ENCODE measurements at places on chromosomes 1 and 21. TPM values are rescaled to one million over a fixed set of nuclear protein-coding genes. Genes with fewer than 3 reads are reported as not detected.
A peak's percentile ranks its signal among the peaks of the same experiment; 100 is the strongest.

CD1E gene
- 0.10 TPM for total RNA-seq

- H3K27me3 ChIP-seq, result no peaks in the 10 kb centered on the region
- no peaks in the 10 kb centered on the region for H3K36me3 ChIP-seq
- no peaks in the 10 kb centered on the region for H3K4me1 ChIP-seq
- no peak for DNase-seq
- H3K27ac ChIP-seq, result no peak overlapping the region
- H3K4me3 ChIP-seq, result no peak overlapping the region
Measured at GRCh38 chr1:151621351-151621750, 9.5 kb downstream of the SNX27 start.

DNA sequence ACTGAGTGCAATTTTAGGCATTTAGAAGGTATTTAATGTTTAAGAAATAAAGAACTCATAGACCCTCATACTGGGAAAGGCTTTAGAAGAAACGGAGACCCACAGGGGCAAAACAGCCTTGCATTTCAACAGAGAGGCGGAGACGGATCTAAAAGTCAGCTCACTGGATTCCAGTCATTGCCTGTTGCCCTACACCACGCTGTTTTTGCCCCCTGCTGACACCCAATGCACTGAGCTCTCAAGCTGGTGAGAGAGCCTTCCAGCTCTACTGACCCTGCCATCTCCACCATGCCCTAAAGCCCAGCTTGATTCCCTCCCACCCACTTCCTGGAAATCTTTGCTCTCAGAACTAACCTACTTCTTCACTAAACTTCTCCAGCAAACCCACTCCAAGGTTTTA, 7.2 kb upstream of the TRAF3IP3 start:
- no peak overlapping the region for H3K4me3 ChIP-seq
- peaks cover 9% of the 10 kb centered on the region for H3K4me1 ChIP-seq
- no peaks in the 10 kb centered on the region for H3K36me3 ChIP-seq
- DNase-seq, result no peak
- H3K27ac ChIP-seq, result no peak overlapping the region
- no peaks in the 10 kb centered on the region for H3K27me3 ChIP-seq

- no peaks in the 10 kb centered on the region for H3K27me3 ChIP-seq
- no peaks in the 10 kb centered on the region for H3K36me3 ChIP-seq
- no peak overlapping the region for H3K4me3 ChIP-seq
- H3K27ac ChIP-seq, result no peak overlapping the region
Measured at GRCh38 chr1:68930101-68930500, 433.2 kb upstream of the DEPDC1 start.

GRCh38 chr1:61337981-61338848, 255.9 kb downstream of the NFIA start:
- no peaks in the 10 kb centered on the region for H3K36me3 ChIP-seq
- peak overlapping the region; percentile 17 for H3K4me3 ChIP-seq
- DNase-seq, result peak; percentile 75

DNA sequence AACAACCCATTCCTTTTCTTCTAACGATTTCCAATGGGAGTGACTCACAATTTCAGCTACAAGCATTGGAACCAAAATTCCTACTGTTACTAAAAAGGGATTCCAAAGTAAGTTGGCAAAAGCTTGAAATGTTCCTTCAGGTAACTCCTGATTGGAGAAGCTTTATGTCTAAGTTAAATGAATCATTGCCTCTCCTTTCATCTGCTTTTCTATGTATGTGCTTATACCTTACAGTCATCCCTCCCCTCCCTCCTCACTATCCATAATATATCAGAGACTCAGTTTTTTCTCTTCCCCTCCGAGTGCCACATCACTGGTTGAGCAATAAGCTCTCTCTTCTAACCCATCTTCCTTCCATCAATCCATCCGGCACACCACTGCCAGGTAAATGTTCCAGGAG, 86.8 kb downstream of the TIAM1 start:
- H3K27ac ChIP-seq, result no peak overlapping the region
- no peak for DNase-seq
- H3K27me3 ChIP-seq, result no peaks in the 10 kb centered on the region
- H3K36me3 ChIP-seq, result no peaks in the 10 kb centered on the region
- no peak overlapping the region for H3K4me3 ChIP-seq
- peaks cover 7% of the 10 kb centered on the region for H3K4me1 ChIP-seq

- H3K36me3 ChIP-seq, result no peaks in the 10 kb centered on the region
- H3K27me3 ChIP-seq, result no peaks in the 10 kb centered on the region
- H3K27ac ChIP-seq, result no peak overlapping the region
- H3K4me1 ChIP-seq, result no peaks in the 10 kb centered on the region
Measured at GRCh38 chr1:95093296-95093695, 20.5 kb upstream of the ALG14 start.

- no peak overlapping the region for H3K4me3 ChIP-seq
- no peaks in the 10 kb centered on the region for H3K27me3 ChIP-seq
- H3K4me1 ChIP-seq, result no peaks in the 10 kb centered on the region
- H3K27ac ChIP-seq, result no peak overlapping the region
Measured at GRCh38 chr1:172637522-172637921, 21.4 kb upstream of the FASLG start.

GRCh38 chr1:92956254-92957029, 4.8 kb downstream of the DIPK1A start:
- peaks cover 10% of the 10 kb centered on the region for H3K4me1 ChIP-seq
- no peaks in the 10 kb centered on the region for H3K27me3 ChIP-seq
- no peak overlapping the region for H3K27ac ChIP-seq
- H3K4me3 ChIP-seq, result no peak overlapping the region
- H3K36me3 ChIP-seq, result no peaks in the 10 kb centered on the region

DNA sequence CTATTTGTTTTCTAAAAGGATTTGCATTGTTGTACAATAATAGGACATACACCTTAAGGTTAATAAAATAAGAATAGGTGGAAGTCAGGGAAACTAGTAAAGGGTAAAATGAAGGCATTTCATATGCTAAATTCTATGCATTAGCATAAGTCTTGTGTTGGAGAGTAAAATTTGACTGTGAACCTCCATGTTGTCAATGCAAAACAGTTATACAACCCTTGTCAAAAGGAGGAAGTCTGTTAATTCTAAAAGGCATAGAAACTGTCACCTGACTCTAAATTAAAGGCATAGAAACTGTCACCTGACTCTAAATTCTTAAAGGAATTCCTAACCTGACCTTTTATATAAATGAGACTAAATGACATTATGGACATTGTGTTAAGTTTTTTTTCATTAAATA, 291.8 kb downstream of the OLFM3 start:
- H3K4me3 ChIP-seq, result no peak overlapping the region
- no peak for DNase-seq
- H3K36me3 ChIP-seq, result no peaks in the 10 kb centered on the region

GRCh38 chr1:44945967-44946366, 40.4 kb downstream of the EIF2B3 start:
- H3K36me3 ChIP-seq, result no peaks in the 10 kb centered on the region
- no peak overlapping the region for H3K27ac ChIP-seq
- no peaks in the 10 kb centered on the region for H3K4me1 ChIP-seq

EYA3 gene
- 14.3 TPM for total RNA-seq

ADORA1 gene
- total RNA-seq, result 11.7 TPM

DNA sequence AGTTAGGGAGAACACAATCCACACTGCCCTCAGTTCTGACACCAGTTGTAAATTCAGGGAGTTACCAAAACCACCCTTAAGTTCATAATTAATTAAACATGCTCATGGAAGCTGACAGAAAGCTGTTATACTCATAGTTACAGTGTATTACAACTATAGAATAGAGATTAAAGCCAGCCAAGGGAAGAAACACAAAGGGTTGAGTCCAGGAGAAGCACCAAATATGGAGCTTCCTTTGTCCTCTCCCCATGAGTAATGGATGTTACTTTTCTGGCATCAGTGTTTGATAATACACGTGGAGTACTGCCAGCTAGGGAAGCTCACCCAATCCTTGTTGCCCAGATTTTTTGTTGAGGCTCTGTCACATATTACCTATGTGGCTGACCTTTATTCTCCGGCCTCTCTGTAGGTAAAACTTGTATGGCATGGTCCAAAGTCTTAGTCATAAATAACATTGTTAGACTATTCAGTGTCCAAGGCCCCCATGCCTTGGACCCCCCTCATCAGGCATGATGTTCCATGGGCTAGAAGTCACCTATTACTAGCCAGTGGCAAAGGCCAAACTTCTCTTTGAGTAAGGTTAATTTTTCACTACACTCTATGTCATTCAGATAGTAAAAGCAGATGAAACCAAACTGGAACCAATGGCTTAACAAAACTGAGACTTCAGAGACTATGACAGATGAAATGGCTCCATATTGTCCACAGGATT, 175.7 kb downstream of the GPR52 start:
- H3K27me3 ChIP-seq, result no peaks in the 10 kb centered on the region
- H3K4me3 ChIP-seq, result no peak overlapping the region
- DNase-seq, result no peak
- H3K4me1 ChIP-seq, result no peaks in the 10 kb centered on the region
- H3K36me3 ChIP-seq, result no peaks in the 10 kb centered on the region

GRCh38 chr1:51592711-51593110, 24.2 kb upstream of the OSBPL9 start:
- no peak for DNase-seq
- H3K36me3 ChIP-seq, result no peaks in the 10 kb centered on the region
- no peaks in the 10 kb centered on the region for H3K27me3 ChIP-seq
- H3K4me3 ChIP-seq, result no peak overlapping the region
- no peaks in the 10 kb centered on the region for H3K4me1 ChIP-seq
- no peak overlapping the region for H3K27ac ChIP-seq

SYT14 gene
- total RNA-seq, result 25.1 TPM

DNA sequence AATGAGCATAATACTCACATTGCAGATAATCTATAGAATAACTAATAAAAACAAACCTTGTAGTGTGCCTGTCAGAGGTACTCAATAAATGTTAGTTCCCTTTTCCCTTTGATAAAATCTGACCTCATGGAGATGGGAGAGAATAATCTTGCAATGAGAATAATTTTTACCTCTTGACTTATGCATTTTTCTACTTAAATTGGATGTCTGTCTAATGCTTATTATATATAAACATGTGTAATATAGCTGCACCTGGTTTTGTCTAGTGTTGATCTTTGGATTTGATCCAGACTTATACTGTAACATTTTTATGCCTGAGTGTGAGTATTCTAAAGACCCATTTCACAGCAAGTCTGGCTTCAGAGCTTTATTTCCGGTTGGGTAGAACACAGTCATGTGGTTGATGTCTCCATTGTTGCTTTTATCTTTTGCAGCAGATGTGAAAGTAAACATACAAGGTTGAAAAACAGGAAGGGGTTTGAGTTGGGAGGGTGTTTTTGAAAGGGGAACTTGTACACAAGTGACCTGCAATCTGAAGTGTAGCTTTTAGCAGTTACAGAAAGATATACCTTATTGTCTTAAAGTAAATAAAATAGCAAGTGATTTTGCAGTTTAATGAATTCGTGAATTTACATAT, 12.4 kb downstream of the EPB41 start:
- no peak overlapping the region for H3K4me3 ChIP-seq
- no peak for DNase-seq
- H3K27ac ChIP-seq, result no peak overlapping the region
- no peaks in the 10 kb centered on the region for H3K36me3 ChIP-seq
- H3K27me3 ChIP-seq, result no peaks in the 10 kb centered on the region
- H3K4me1 ChIP-seq, result no peaks in the 10 kb centered on the region

DNA sequence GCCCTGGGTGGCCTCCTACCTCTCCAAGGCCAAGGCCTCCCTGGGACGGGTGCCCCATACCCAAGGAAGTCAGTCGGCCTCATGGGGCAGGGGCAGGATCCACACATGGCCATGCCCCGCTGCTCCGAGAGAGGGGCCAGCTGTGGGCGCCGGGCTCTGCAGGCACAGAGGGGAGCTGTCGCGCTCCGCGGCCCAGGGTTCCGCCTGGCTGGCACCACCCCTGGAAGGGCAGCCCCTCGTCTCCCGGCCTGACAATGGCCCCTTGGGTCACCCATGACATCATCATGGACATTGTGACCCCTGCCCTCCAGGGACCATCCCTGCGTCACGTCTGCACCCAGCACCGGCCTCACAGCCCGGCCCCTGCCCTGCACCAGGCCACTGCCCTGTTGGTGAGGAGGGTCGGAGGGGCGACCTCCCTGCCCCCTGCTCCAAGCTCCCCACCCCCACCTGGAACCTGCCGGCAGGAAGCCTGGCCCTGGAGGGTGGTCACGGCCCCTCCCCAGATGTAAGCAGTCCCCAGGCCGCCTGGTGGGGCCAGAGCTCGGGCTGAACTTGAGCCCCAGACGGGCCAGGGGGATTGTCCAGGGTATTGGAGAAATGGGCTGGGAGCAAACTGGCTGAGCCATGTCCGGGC, 5.8 kb downstream of the TTLL10 start:
- H3K27me3 ChIP-seq, result peaks cover 9% of the 10 kb centered on the region
- peaks cover 19% of the 10 kb centered on the region for H3K36me3 ChIP-seq
- peaks cover 4% of the 10 kb centered on the region for H3K4me1 ChIP-seq
- no peak for DNase-seq
- no peak overlapping the region for H3K27ac ChIP-seq

GNAT2 gene
- 0.33 TPM for total RNA-seq

GRCh38 chr1:208108646-208109330, 135.4 kb downstream of the PLXNA2 start:
- H3K4me3 ChIP-seq, result no peak overlapping the region
- peaks cover 58% of the 10 kb centered on the region for H3K4me1 ChIP-seq
- DNase-seq, result no peak
- H3K27me3 ChIP-seq, result no peaks in the 10 kb centered on the region
- no peak overlapping the region for H3K27ac ChIP-seq

- peak; percentile 9 for DNase-seq
- H3K27ac ChIP-seq, result peak overlapping the region; percentile 92
- H3K4me3 ChIP-seq, result peak overlapping the region; percentile 17
- H3K27me3 ChIP-seq, result peaks cover 67% of the 10 kb centered on the region
- peaks cover 50% of the 10 kb centered on the region for H3K4me1 ChIP-seq
Measured at GRCh38 chr1:156439036-156439776, 61.4 kb downstream of the MEF2D start.

DNA sequence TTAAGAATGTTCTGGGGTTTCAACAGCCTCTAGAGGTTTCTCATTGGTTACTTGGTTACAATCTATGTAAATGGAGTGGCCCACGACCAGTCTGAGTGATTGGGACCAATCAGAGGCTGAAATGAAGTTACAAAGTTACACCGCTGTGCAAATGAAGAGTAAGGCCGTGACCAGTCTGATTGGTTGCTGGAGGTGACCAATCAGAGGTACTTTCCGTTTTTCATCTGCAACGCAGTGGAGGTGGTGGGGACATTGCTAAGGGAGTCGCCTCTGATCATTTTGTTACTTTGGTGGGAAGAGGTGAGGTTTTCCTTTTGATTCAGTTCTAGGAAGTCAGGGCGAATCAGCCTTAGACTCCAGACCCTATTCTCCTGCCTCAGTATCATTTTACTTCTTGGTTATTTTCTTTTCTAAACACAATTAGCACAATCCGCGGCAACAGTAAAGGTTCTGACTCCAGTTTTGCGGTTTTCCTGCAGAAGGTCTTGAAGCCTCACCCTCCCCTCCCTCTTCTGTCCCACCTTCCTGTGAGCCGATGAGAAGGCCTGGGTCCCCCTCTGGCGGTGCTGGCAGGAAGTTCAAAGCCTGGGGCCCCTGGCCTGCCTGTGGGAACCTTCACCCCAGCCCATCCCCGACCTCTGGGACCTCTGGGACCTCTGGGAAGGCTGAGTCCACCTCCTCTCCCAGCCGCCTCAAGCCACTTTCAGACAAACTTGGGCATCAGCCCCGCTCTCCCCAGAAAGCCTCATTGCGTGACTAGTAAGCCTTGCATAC, 38.7 kb upstream of the TTC34 start:
- no peaks in the 10 kb centered on the region for H3K36me3 ChIP-seq
- H3K4me1 ChIP-seq, result peaks cover 8% of the 10 kb centered on the region
- H3K27me3 ChIP-seq, result no peaks in the 10 kb centered on the region
- DNase-seq, result no peak
- H3K27ac ChIP-seq, result no peak overlapping the region

GRCh38 chr21:36700971-36701755, 2.2 kb downstream of the SIM2 start:
- H3K4me1 ChIP-seq, result peaks cover 66% of the 10 kb centered on the region
- no peak overlapping the region for H3K4me3 ChIP-seq
- H3K27me3 ChIP-seq, result peaks cover 98% of the 10 kb centered on the region
- no peak for DNase-seq
- H3K27ac ChIP-seq, result no peak overlapping the region
- H3K36me3 ChIP-seq, result no peaks in the 10 kb centered on the region

PRDM16 gene
- total RNA-seq, result 8.1 TPM
